Common myeloid progenitor, CD34-positive (primary cell): ENCODE measurements at places on chromosomes 2 and 18.

DNA sequence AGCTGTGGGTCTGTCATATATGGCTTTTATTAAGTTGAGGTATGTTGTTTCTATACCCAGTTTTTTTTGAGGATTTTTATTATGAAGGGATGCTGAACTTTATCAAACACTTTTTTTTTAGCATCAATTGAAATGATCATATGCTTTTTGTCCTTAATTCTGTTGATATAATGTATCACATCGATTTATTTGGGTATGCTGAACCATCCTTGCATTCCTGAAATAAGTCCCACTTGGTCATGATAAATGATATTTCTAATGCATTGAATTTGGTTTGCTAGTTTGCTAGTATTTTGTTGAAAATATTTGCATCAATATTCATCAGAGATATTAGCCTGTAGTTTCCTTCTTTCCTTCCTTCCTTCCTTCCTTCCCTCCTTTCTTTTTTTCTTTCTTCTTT, 22.5 kb upstream of the CWC22 start:
- H3K4me3 ChIP-seq, result no peak overlapping the region
- no peaks in the 10 kb centered on the region for H3K27me3 ChIP-seq
- H3K27ac ChIP-seq, result no peak overlapping the region

DNA sequence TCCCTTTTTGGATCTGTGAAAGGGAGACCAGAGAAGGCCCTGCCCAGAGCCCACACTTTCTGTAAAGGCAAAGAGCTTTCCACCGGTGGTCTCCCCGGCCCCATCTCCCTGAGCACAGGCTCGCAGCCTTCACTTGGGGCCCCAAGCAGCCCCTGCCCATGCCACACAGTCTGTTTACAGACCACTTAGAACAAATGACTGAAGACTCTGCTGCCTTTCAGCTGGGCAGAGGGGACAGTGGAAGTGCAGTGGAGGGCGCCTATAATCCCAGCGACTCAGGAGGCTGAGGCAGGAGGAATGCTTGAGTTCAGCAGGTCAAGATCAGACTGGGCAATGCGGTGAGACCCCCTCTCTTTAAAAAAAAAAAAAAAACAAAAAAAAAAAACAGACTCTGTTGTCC, 28.9 kb downstream of the SERTAD2 start:
- H3K4me3 ChIP-seq, result no peak overlapping the region
- H3K36me3 ChIP-seq, result no peaks in the 10 kb centered on the region
- no peak for DNase-seq
- H3K27me3 ChIP-seq, result no peaks in the 10 kb centered on the region
- H3K4me1 ChIP-seq, result no peaks in the 10 kb centered on the region

DNA sequence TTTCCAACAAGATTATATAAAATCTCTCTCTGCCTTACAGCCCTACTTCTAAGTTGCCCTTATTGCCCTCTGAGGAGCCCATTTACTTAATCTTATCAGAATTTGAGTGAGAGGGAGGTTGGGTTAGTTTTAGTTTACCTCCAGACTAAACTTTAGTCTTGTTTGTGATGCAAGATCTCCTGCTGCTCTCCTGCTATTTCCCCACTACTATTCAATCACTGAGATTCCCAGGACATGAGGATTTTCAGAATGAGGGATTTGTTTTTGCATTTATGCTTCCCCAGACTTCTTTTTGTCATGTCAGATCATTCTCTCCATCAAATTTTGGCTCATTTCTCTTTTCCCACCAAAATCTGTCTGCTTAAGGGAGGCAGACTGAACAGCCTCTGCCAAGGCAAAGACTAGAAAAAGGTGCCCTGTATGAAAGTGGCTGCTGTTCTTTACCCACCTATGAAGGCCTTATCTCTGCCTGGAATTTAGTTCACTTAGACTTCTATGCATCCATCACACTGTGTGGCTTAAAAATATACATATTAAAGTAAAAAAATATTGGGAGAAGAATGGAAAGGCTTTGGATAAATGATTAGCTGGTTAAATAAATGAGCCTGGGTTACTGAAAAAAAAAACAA, 401.3 kb downstream of the PID1 start:
- H3K27ac ChIP-seq, result no peak overlapping the region
- H3K27me3 ChIP-seq, result no peaks in the 10 kb centered on the region
- no peak overlapping the region for H3K4me3 ChIP-seq
- no peak for DNase-seq

DNA sequence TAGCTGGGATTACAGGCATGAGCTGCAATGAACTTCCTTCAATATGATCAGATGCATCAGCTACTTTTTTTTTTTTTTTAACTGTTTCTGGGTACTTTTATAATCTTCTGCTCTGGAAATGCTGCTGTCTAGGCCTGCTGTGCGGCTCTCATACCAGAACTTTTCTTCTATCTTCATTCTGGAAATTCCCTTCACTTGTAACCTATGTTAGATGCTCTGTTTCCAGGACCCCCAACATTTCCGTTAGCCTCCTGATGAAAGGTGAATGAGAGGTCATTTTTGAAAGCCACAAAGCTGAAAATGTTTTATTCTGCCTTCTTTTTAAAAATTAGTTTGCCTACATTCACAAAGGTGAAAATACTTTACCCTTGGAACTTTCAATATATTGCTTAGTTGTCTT, 8.6 kb downstream of the AGFG1 start:
- no peaks in the 10 kb centered on the region for H3K4me1 ChIP-seq
- no peaks in the 10 kb centered on the region for H3K27me3 ChIP-seq
- no peak overlapping the region for H3K27ac ChIP-seq
- H3K4me3 ChIP-seq, result no peak overlapping the region
- H3K36me3 ChIP-seq, result no peaks in the 10 kb centered on the region

- H3K36me3 ChIP-seq, result no peaks in the 10 kb centered on the region
- H3K27me3 ChIP-seq, result peaks cover 5% of the 10 kb centered on the region
- no peak overlapping the region for H3K27ac ChIP-seq
- no peak for DNase-seq
- no peaks in the 10 kb centered on the region for H3K4me1 ChIP-seq
These were observed 280.2 kb downstream of the SP3 start for GRCh38 chr2:173684896-173685459.

DNA sequence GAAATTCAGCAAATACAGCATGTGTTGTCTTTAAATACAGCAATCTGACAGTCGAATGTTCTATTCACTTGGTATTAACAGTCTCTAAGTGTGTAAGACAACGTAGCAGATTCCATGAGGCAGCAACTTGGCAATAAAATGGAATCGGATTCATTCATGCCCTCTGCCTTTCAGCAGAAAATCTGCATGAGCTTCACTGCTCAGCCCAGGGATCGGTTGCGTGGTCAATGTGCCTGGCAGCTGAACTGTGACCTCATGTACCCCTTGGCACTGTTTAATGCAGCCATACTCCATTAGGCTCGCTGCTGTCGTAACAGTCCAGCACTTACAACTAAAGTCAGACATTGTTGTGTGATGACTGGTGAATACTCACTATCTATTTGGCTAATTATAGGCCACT, 17.7 kb upstream of the RGPD4 start:
- no peak overlapping the region for H3K4me3 ChIP-seq
- no peak overlapping the region for H3K27ac ChIP-seq
- H3K27me3 ChIP-seq, result no peaks in the 10 kb centered on the region

DNA sequence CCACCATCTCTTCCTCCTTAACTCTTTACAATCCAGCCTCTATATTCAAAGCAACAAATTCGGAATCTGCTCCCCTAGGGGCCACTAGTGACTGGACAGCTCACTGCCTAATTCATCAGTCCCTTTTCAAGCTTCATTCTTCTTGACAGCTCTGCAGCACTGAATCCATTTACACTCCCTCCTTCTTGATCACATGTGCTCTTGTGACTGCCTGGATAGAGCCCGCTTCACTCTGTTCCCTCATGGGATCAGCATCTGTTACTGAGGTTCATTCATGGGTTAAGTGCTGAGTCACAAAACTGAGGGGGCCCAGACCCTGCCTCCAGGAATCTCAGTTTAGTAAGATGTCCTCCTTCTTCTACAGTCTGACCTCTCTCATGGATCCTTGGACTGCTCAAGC, 81.5 kb downstream of the CYRIA start:
- H3K4me3 ChIP-seq, result no peak overlapping the region
- no peak overlapping the region for H3K27ac ChIP-seq
- peaks cover 5% of the 10 kb centered on the region for H3K4me1 ChIP-seq
- H3K27me3 ChIP-seq, result no peaks in the 10 kb centered on the region
- DNase-seq, result no peak
- H3K36me3 ChIP-seq, result no peaks in the 10 kb centered on the region

DNA sequence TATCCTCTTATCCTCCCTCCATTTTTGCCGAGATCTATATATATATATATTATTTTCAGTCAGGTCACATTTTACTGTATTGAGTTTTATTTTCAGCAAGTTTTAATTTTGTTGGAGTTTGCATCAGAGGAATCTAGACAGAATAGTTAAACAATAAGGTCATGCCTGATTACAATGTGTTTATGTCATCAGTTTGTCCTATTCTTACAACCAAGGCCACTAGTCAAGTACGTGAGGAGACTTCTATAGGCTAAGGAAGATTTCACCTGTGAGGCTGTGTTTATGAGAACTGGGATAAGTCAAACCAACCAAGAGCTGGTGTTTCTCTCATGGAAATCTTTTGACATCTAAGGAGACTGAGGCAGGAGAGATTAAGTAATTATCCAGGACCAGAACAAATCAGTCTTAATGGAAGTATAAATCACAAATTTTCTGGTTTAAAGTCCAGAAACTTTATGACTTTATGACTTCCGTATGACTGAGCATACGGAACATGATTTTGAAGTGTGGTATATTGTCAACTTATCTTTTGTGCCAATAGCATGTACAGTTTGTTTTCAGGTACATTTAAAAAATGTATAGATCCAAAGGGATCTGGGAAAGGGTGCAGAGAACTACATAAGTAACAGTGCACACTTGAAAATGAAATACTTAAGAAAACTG, 100.0 kb upstream of the DTNA start:
- H3K4me1 ChIP-seq, result peaks cover 8% of the 10 kb centered on the region
- H3K36me3 ChIP-seq, result no peaks in the 10 kb centered on the region
- no peak for DNase-seq
- no peaks in the 10 kb centered on the region for H3K27me3 ChIP-seq
- no peak overlapping the region for H3K27ac ChIP-seq
- no peak overlapping the region for H3K4me3 ChIP-seq

- no peaks in the 10 kb centered on the region for H3K27me3 ChIP-seq
- no peak for DNase-seq
- no peaks in the 10 kb centered on the region for H3K36me3 ChIP-seq
- H3K4me1 ChIP-seq, result peaks cover 2% of the 10 kb centered on the region
- H3K27ac ChIP-seq, result no peak overlapping the region
- no peak overlapping the region for H3K4me3 ChIP-seq
These were observed 383.2 kb downstream of the SOCS6 start for GRCh38 chr18:70671889-70672565.

DNA sequence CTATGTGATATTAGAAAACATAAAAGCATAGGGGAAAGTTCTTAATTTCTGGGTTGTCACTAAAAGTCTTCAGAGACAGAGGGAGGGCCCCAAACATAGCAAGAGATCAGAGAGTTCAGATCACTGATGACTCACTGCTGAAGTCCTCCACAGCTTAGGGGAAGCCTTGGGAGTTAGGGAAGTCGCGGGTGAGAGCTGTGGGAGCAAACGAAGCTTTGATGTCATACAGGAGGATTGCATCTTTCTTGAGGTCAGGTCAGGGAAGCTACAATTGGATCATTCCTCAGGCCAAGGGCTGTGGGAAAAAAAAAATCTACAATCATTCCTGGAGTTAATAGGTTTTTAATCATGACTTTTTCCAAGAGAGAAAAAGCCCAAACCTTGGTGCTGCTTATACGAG, 96.2 kb downstream of the COPS8 start:
- no peaks in the 10 kb centered on the region for H3K36me3 ChIP-seq
- H3K27ac ChIP-seq, result no peak overlapping the region
- no peak for DNase-seq
- H3K4me3 ChIP-seq, result no peak overlapping the region

DNA sequence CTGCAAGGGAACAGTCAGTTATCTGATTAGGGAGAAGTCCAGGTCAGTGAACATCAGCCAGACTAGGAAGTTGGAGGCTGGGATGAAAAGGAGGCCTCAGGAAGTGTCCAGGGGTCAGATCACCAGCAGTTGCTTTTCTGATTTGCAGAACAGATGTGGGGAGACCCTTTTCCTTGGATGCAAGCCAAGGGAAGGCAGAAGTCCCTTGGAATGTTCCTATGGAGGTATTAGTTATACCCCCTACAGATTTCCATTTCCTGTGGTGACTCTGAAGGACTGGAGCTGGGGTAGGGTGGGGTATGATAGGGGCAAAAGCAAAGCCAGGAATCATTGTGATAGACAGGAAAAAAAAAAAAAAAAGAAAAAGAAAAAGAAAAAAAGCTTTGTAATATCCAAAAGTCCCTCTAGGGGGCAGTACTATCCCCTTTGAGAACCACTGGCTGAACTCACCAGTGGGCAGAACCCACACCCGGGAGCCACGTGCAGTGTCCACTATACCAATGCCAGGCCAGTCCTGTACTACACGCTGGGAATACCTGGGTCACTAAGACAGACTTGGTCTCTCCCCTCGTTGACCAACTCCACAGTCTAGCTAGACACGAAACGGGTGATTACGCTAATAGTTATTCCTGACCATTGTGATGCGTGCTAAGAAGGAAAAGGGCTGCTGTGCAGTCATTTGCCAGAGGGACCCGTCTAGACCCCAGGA, 7.4 kb downstream of the DYSF start:
- no peak overlapping the region for H3K4me3 ChIP-seq
- H3K4me1 ChIP-seq, result no peaks in the 10 kb centered on the region
- H3K36me3 ChIP-seq, result no peaks in the 10 kb centered on the region
- peaks cover 16% of the 10 kb centered on the region for H3K27me3 ChIP-seq

DNA sequence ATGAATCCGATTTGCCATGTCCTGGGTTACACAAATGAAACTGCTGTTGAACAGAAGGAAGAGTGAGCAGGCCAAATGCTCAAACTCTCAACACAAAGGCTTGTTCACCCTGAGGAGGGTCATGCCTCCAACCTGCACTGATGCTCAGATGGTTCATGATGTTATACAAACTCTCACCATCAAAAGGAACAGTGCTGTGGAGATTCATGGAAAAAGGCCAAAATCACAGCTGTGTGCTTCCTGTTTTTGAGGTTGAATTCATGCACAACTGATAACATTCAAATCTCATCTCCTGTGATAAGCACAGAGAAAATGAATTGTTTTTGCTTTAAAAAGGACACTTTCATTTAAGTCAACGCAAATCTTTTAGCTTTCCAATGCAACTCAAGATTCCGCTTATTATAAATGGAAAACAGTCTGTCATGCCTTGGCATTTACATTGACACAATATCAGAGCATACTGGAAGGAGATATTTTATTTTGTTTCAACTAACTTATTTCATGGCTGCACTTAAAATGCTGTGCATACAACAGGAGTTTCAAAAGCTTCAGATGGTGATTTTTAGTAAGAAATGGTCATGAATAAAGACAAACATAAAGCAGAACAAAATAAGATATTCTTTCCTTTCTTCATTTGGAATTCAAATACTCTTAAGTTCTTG, 22.2 kb upstream of the TTN start:
- H3K4me3 ChIP-seq, result no peak overlapping the region
- H3K27ac ChIP-seq, result no peak overlapping the region
- H3K36me3 ChIP-seq, result no peaks in the 10 kb centered on the region
- no peaks in the 10 kb centered on the region for H3K4me1 ChIP-seq
- H3K27me3 ChIP-seq, result peaks cover 2% of the 10 kb centered on the region
- peak; percentile 43 for DNase-seq

GRCh38 chr2:237068005-237068576, 17.6 kb upstream of the COPS8 start:
- H3K27ac ChIP-seq, result no peak overlapping the region
- no peaks in the 10 kb centered on the region for H3K27me3 ChIP-seq
- no peaks in the 10 kb centered on the region for H3K36me3 ChIP-seq
- no peak overlapping the region for H3K4me3 ChIP-seq
- no peak for DNase-seq

- DNase-seq, result peak; percentile 71
- no peak overlapping the region for H3K4me3 ChIP-seq
- H3K27me3 ChIP-seq, result no peaks in the 10 kb centered on the region
- no peak overlapping the region for H3K27ac ChIP-seq
- H3K36me3 ChIP-seq, result peaks cover 21% of the 10 kb centered on the region
These were observed 42.1 kb downstream of the FARSB start for GRCh38 chr2:222613715-222614331.
